PC-9 (cell line): ENCODE measurements at places on chromosomes 2 and 18. TPM values are rescaled to one million over a fixed set of nuclear protein-coding genes. Genes with fewer than 3 reads are reported as not detected.

Gene AQP12B
- not detected in 2 replicates for total RNA-seq

Gene AOX1
- total RNA-seq = 4.1 and 5.1 TPM in 2 replicates

Gene SERPINB10
- not detected in 2 replicates for total RNA-seq

Gene SALL3
- total RNA-seq = not detected in 2 replicates

Gene DSEL
- total RNA-seq = 2.1 and 2.5 TPM in 2 replicates

Gene FBXO36
- total RNA-seq = 3.6 and 3.9 TPM in 2 replicates

Gene DHRS9
- total RNA-seq = not detected in 2 replicates

Gene AMER3
- total RNA-seq = not detected in 2 replicates

Gene MGAT4A
- total RNA-seq = 12.2 and 12.9 TPM in 2 replicates

Gene UGT1A3
- total RNA-seq = 60.3 and 67.1 TPM in 2 replicates

Gene SRBD1
- total RNA-seq = 17.8 and 20.9 TPM in 2 replicates

Gene CYS1
- 0.43 and 0.61 TPM in 2 replicates for total RNA-seq

Gene CACNB4
- 0.73 and 0.98 TPM in 2 replicates for total RNA-seq

Gene LYG2
- total RNA-seq = not detected in 2 replicates

Gene RGPD3
- 0.09 TPM in 1 of 2 replicates, not detected in the other for total RNA-seq

Gene ESPNL
- total RNA-seq = 1.1 and 2.2 TPM in 2 replicates

Gene STON1
- 1.4 and 1.7 TPM in 2 replicates for total RNA-seq

Gene SAG
- total RNA-seq = not detected in 2 replicates
